ENCODE measurements at places on chromosomes 11 and 22. TPM values are rescaled to one million over a fixed set of nuclear protein-coding genes. Genes with fewer than 3 reads are reported as not detected.

GRCh38 chr22:22060200-22061084, 77.9 kb upstream of the TOP3B start:
- H3K36me3 ChIP-seq = no peaks in the 10 kb centered on the region
- H3K27me3 ChIP-seq = no peaks in the 10 kb centered on the region
- H3K4me3 ChIP-seq = no peak overlapping the region
- H3K4me1 ChIP-seq = peaks cover 26% of the 10 kb centered on the region

- no peaks in the 10 kb centered on the region for H3K36me3 ChIP-seq
- no peak overlapping the region for H3K27ac ChIP-seq
- H3K4me1 ChIP-seq = peaks cover 2% of the 10 kb centered on the region
- H3K4me3 ChIP-seq = no peak overlapping the region
- DNase-seq = no peak
These were observed 428.0 kb downstream of the TBC1D22A start for GRCh38 chr22:47190276-47190956.

Gene XKR3
- not detected for polyA plus RNA-seq

DNA sequence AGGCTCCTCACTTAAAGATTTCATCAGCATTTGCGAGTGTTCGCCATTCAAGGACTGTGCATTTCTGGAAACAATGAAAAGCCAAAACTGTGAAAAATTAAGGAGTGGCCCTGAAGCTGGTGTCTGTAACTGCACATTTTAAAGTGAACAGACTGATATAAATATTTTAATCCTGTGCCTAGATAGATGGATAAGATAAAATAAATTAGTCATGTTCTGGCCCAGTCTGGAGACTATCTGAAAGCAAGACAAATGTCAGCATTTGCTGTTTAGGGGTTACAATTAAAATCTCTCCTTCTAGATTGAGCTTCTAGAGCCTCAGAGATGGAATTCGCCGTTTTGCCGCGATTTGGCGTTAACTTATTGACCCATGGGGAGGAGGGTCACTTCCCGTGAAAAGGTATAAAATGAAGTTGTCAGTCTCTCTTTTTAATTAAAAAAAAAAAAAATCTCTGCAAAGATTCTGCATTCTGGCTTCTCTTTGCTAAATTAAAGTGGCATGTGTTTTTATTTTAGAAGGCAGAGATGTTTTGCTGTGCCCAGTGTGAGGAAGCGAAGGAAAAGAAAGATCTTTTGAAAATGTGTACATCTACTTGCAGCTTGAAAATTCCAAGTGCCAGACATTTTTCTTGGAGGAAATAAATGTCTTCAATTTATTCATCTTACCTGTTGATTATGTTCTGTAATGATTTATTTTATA, 79.7 kb upstream of the WNT7B start:
- no peaks in the 10 kb centered on the region for H3K36me3 ChIP-seq
- H3K27me3 ChIP-seq = no peaks in the 10 kb centered on the region
- no peak overlapping the region for H3K27ac ChIP-seq
- H3K4me1 ChIP-seq = peaks cover 57% of the 10 kb centered on the region

DNA sequence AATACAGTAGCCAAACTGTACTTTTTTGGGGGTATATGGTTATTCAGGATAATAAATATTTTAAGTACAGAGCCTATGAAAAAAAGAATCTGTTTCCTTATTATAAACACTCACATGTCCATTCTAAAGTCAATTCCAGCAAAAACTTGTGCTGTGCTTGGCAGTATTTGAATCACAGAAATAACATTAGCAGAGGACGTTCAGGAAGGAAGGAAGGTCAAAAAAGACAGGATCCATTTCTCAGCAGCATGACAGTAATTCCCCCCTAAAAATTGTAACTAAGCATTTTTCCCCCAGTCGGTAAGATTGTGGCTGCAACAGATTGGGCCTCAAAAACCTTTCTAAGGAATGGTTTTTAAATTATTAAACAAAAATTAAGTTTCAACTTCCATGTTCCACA, 124.8 kb downstream of the ATG16L2 start:
- peaks cover 8% of the 10 kb centered on the region for H3K36me3 ChIP-seq
- no peak for DNase-seq
- H3K27me3 ChIP-seq = no peaks in the 10 kb centered on the region
- peak overlapping the region; percentile 85 for H3K27ac ChIP-seq

DNA sequence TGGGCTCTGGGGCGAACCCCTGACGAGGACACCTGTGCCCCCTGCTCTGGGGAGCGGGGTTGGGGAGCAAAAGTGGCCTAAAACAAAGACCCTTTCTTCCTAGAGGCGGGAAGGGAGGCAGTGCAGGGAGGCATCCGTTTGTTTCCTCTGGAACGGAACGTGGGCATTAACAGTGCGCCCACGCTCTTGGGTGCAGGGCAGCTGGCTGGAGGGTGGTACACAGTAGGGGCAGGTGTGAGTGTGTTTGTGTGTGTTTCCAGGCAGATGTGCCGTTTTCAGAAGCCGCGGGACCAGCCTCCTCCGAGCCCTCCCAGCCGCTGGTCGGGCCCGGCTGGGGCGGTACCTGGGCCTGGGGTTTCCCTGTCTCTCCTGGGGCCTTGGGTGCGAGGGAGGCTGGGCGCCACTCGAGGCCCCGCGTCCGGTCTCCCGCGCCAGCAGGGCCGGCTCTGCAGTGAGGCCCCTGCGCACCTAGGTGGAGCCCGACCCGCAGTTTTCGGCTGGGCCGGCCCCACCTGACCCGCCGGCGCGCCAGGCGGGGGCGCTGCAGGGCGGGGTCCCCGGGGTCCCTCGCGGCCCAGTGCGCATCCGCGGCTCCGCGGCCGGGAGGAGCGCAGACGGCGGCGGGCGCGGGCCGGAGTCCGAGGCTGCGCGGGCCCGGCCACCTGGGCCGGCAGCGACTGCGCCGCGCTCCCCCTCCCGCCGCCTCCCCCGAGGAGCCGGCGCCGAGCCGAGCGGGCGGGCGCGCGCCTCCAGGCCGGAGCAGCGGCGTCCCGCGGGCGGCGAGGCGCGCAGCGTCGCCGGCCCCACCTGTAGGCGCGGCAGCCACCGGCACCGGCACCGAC, 1252.7 kb downstream of the BRD1 start:
- no peak for DNase-seq
- H3K4me1 ChIP-seq = peaks cover 5% of the 10 kb centered on the region
- no peak overlapping the region for H3K4me3 ChIP-seq
- H3K27me3 ChIP-seq = peaks cover 56% of the 10 kb centered on the region

Gene GGT1
- 0.90 TPM for polyA plus RNA-seq

GRCh38 chr11:75797792-75798191, 17.2 kb upstream of the UVRAG start:
- no peaks in the 10 kb centered on the region for H3K36me3 ChIP-seq
- DNase-seq = no peak
- no peak overlapping the region for H3K27ac ChIP-seq
- no peaks in the 10 kb centered on the region for H3K27me3 ChIP-seq

DNA sequence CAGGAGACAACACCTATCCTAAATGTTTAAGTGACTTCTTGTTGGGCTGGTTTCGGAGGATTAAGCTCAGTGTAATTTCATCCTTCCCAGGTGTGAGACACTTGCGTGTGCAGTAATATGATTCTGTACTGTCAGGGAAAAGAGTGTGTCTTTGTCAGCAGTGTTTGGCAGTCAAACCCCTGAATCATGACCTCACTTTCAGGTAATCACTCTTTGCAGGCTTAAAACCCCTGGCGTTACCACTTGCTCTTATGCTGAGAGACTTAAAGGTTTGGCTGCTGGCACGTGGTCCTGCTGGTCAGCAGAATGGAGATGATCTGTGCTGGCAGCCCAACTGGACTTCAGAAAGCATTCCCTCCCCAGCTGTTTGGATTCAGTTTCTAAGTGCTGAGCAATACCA, 56.1 kb downstream of the APIP start:
- no peak overlapping the region for H3K4me3 ChIP-seq
- peaks cover 6% of the 10 kb centered on the region for H3K4me1 ChIP-seq
- H3K27ac ChIP-seq = no peak overlapping the region
- H3K27me3 ChIP-seq = no peaks in the 10 kb centered on the region

DNA sequence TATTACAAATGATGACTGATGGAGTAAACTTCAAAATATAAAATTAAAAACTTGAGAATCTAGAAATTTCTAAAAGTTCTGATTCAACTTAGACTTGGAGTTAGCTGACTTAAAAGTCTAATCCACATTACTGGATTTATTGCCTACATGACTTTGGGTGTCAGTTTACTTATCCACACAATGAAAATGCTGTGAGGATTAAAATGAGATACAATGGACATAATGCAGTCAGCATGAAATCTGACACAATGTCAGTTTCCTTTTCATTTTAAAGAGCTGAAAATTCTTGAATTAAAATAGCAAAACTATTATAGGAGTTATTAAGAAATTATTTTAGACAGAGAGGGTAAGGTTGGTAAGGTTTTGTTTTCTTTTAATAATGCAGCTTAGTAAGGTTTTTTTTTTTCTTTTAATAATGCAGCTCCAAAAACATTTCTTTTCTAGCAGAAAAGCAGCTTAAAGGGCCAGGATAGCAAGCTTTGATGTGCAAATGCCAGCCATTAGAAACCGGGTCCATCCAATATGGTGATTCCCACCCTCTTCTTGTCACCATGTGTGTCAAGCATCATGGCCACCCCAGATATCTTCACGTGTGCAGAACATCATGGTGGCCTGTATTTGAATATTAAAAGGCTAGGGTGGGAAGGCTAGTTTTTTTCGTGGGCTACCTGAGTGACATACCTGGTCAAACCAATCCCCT, 18.9 kb downstream of the APIP start:
- H3K27me3 ChIP-seq = no peaks in the 10 kb centered on the region
- H3K36me3 ChIP-seq = peaks cover 6% of the 10 kb centered on the region
- no peak overlapping the region for H3K4me3 ChIP-seq
- no peak overlapping the region for H3K27ac ChIP-seq
- DNase-seq = no peak

GRCh38 chr11:128507936-128508335, 79.4 kb downstream of the ETS1 start:
- peak overlapping the region; percentile 89 for H3K4me3 ChIP-seq
- no peak for DNase-seq
- no peaks in the 10 kb centered on the region for H3K36me3 ChIP-seq
- H3K27ac ChIP-seq = peak overlapping the region; percentile 95

GRCh38 chr11:104908186-104908531, 9.9 kb upstream of the CASP12 start:
- no peak for DNase-seq
- no peaks in the 10 kb centered on the region for H3K27me3 ChIP-seq
- peak overlapping the region; percentile 0 for H3K4me3 ChIP-seq
- no peak overlapping the region for H3K27ac ChIP-seq
- H3K4me1 ChIP-seq = peaks cover 16% of the 10 kb centered on the region
- peaks cover 38% of the 10 kb centered on the region for H3K36me3 ChIP-seq

Data from naive B cell (primary cell).